ENCODE measurements at places on chromosomes 12 and 14. TPM values are rescaled to one million over a fixed set of nuclear protein-coding genes. Genes with fewer than 3 reads are reported as not detected.

The B4GALNT3 gene
- not detected for total RNA-seq

The TMEM132C gene
- 8.7 TPM for total RNA-seq

The FOXA1 gene
- not detected for total RNA-seq

The PACS2 gene
- total RNA-seq = 35.2 TPM

The TBX5 gene
- total RNA-seq = 0.90 TPM

The GYS2 gene
- total RNA-seq = not detected

The ZDHHC22 gene
- total RNA-seq = not detected

The DNAH10 gene
- total RNA-seq = under 0.01 TPM

The CCDC175 gene
- total RNA-seq = not detected

The KLHL33 gene
- total RNA-seq = 0.49 TPM
